ENCODE measurements at places on chromosomes 5 and 9. TPM values are rescaled to one million over a fixed set of nuclear protein-coding genes. Genes with fewer than 3 reads are reported as not detected.
A peak's percentile ranks its signal among the peaks of the same experiment; 100 is the strongest.

Gene CTXN3
- not detected for total RNA-seq

Gene RMI1
- 6.6 TPM for total RNA-seq

Gene EMB
- not detected for total RNA-seq

DNA sequence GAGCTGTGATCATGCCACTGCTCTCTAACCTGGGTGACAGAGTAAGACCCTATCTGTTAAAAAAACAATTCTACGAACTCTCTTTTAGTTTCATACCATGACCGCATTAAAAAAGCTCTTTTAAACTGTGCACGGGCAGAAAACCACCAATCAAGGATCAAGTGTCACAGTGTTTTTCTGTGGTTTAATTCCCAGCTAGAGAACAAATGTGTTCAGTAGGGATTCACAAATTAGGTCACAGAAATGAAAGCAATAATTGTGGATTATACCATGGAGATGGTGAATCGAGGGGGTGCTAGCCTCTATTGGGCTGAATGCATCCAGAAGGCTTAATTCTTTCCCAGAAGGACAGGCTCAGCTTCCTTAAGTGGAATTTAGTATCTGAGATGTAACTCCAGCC is 79.1 kb downstream of the ATG10 start:
- no peak for DNase-seq

- DNase-seq, result no peak
Measured at GRCh38 chr5:62780888-62781287, 202.3 kb downstream of the LRRC70 start.

- no peak for DNase-seq
Measured at GRCh38 chr5:20360263-20360662, 372.3 kb upstream of the CDH18 start.

DNA sequence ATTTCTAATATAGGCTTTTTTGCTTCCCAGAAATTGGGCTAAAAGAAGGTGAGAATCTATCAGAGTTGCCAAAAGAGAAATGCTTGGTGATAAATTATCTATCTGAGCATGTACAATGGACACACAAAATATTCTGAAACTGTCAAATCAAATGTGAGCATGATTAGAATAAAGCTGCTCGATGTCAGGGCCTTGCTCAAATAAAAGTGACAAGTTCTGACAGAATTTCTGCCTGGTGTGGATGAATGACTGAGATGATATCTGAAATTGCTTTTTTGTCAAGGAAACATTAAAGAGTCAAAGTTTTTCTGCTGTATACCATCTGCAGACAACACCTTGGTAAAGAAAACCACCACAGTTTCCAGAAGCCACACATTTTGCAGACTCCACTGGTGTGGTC is 128.8 kb downstream of the GABRG2 start:
- DNase-seq, result no peak

- DNase-seq, result no peak
Measured at GRCh38 chr5:142292249-142292648, 32.6 kb downstream of the SPRY4 start.

Gene CDHR2
- total RNA-seq, result not detected

DNA sequence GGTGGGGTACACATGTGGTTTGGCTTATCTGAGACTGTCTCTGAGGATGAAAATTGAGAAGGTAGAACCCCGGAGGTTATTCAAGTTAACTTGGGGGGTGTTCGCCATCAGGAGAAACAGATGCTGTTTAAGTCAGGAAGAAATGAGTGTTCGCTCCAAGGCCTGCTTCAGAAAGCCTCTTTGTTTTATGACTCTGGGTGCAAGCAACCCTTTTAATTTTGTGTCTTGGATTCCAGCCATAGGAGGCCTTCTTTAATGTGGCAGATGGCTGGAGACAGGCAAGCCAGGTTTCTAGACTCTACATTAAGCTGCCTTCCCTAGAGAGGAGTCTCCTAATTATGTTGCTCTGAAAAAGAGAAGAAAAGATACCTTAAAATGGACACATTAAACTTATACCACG is 4.2 kb upstream of the SMAD5 start:
- DNase-seq, result no peak

- peak; percentile 28 for DNase-seq
Measured at GRCh38 chr9:124782661-124783574, 6.0 kb downstream of the OLFML2A start.

Measured in SJSA1 (cell line).